ENCODE measurements at places on chromosomes 3 and 15.

DNA sequence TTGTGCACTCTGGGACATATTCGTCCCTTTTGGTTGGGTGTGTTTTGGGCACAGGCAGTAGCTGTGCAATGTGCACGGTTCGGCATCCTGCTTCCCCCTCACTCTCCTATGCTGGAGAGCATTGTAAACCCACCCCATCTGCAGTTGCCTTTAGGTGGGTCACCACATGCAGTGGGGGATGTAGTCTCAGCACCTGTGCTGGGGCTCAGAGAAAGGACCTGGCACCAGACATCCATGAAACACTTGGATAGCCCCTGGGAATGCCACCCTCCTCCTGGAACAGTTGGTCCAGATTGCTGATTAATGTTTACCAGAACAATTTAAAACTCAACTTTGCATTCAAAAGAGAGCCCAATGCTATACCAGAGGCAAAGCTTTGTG, 123.9 kb upstream of the MEF2A start:
- DNase-seq = no peak

- no peak for DNase-seq
These were observed 23.8 kb upstream of the FBLN2 start for GRCh38 chr3:13524979-13525669.

- no peak for DNase-seq
These were observed 117.3 kb upstream of the SLC7A14 start for GRCh38 chr3:170703121-170703588.

DNA sequence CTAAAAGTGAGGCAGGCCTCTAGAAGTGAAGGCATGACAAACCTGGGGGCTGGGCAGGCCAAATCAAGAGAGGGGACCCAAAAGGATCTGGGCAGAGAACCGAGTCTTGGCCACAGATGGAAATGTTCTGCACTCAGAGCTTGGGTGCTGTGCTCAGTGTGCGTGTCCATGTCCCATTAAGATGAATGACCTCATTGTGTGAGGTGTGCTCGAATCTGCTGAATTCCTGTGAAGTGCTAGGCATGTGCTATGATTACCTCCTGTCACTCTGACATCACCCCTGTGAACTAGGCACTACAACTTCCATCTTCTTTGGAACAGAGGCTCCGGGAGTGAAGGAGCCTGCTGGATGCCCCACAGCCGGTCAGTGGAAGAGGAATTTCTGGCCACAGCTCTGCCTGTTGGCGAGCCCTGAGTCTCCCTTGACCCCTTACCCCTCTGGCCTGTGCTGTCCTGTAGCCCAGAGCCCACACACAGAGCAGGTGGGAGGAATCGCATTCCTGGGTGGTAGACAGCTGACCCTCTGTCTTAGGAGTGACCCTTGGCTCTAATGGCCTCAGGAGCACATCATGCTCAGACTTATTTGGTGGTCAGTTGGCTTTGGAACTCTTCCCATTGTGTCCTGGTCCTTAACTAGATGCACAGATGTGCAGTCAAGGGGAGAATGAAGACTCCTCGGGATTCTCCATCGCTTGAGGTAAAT, 67.6 kb upstream of the CTDSPL start:
- no peak for DNase-seq

DNA sequence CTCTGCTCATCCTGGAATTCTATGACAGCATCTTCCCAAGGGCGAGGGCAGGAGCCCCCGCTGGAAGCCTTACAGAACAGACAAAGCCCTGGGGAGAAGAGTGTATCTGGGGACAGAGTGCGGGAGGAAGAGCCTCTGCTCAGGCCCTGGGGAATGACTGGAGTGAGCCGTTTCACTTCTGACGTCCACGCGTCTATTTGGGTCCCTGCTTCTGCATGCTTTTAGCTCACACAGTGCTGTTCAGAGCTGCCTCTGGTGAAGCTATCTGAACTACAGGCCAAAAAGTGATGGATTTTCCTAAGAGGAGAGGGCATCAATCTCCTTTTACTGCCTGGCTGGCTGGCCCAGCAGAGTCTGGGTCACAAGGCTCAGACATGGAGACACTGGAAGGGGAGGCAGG, 311.8 kb downstream of the NTRK3 start:
- no peak for DNase-seq

DNA sequence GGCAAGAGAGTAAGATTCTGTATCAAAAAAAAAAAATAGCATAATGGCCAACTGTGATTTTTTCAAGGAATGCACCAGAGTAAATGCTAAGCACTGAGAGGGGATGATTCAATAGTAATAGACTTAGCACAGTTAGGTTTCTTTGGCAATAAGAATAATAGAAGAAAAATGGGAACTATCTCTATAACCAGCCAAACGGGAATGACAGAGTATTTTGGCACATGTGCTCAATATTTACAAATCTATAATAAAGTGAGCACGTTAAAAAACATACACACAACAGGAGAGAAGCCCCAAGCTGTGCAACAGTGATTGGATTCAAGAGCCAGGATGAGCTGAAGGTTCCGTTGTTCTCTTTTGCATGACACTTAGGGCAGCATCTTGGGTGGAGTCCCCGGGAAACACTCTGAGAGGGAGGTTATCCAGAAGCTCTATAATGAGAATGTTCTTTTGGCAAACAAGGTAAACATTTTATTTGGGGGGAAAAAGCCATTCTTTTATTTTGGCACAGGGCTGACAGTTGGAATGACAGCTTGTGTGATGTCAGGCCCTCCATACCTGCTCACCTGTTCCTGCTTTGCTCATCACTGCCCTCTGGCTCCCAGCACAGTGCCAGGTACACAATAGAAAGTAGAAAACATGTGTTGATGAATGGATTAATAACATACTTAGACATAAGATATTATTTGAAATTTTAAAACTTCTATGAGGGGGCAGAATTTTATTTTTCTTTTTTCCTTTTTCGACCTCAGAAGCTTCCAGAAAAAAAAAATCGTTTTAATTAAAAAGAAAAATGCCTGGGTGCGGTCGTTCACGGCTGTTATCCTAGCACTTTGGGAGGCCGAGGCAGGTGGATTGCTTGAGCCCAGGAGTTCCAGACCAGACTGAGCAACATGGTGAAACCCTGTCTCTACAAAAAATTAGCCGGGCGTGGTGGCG, 44.0 kb upstream of the MUC4 start:
- no peak for DNase-seq

GRCh38 chr3:172696357-172696756, 14.5 kb downstream of the NCEH1 start:
- DNase-seq = no peak

- no peak for DNase-seq
These were observed 572.2 kb upstream of the LMCD1 start for GRCh38 chr3:7929319-7929889.

DNA sequence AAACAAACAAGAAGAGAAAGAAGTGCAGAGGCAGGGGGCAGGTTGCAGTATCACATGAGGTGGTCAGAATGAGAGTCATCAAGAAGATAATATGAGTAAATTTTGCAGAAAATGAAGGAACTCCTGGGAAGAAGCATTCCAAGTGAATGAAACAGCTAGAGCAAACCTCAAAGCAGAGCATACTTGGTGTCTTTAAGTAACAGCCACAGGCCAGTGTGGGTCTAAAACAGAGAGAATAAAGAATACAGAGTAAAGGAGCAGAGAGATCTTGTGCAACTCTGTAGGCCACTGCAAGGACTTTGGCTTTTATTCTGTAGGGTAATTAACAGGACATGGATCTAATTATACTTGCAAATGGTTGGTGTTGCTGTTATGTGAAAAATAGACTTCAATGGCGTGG, 81.3 kb downstream of the STAC start:
- no peak for DNase-seq

DNA sequence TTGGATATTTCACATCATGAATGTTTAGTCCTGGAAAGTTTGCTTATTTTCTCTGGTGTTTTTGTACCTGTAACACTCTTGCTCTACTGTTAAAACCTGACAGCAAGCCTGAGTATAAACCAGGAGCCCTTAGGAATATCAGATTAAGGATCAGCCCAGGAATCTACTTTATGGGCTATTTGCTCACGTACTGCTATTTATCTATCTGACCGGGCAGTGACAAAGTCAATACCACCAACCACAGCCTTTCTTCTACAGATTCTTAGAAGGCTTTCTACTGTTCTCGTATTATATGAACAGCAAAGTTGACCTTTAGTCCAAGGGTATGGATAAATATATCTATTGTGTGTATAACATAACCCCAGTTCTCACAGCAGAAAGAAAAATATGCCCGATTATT, 521.2 kb downstream of the RBMS3 start:
- no peak for DNase-seq

GRCh38 chr3:186097663-186098451, 11.0 kb downstream of the ETV5 start:
- no peak for DNase-seq

GRCh38 chr15:91853511-91853947, at the start of gene SLCO3A1:
Gene SLCO3A1 (plus strand): TSS chr15:91853708.
- no peak for DNase-seq

DNA sequence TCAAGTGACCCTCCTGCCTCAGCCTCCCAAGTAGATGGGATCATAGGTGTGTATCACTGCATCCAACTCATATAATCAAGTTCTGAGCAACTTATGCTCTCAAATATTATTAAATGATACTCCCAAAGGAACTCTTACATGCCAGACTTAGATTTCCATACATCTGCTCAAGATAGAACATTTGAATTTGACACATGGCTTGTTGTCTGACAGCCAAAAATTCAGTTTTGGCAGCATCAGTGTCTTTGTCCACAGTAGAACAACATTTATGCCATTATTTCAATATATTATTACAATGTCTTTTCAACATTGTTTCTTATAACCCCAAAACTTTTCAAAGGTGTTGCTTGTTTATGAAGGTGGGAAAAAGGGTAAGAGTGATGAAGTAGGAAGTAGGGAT, 116.2 kb downstream of the SUCNR1 start:
- DNase-seq = no peak

- DNase-seq = no peak
These were observed 458.3 kb downstream of the MFSD1 start for GRCh38 chr3:159260049-159260662.

DNA sequence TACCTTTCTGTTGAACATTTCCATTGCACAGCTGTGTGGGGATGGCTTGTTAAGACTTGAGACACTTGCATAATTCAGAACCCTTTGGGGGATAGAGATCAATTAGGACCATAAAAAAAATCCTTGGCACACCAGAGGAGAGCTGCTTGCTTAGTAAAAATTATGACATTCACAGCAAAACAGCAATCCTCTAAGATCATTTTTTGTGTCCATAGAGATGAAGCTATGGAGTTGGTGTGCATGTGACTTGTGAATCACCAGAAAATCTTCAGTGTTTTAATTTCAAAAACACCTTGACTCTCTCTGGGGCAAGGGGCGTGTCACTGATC, 7.7 kb downstream of the COL8A1 start:
- no peak for DNase-seq

GRCh38 chr3:17546500-17547255, 195.8 kb downstream of the TBC1D5 start:
- no peak for DNase-seq

- DNase-seq = no peak
These were observed 35.9 kb downstream of the FAM3D start for GRCh38 chr3:58630710-58631092.

DNA sequence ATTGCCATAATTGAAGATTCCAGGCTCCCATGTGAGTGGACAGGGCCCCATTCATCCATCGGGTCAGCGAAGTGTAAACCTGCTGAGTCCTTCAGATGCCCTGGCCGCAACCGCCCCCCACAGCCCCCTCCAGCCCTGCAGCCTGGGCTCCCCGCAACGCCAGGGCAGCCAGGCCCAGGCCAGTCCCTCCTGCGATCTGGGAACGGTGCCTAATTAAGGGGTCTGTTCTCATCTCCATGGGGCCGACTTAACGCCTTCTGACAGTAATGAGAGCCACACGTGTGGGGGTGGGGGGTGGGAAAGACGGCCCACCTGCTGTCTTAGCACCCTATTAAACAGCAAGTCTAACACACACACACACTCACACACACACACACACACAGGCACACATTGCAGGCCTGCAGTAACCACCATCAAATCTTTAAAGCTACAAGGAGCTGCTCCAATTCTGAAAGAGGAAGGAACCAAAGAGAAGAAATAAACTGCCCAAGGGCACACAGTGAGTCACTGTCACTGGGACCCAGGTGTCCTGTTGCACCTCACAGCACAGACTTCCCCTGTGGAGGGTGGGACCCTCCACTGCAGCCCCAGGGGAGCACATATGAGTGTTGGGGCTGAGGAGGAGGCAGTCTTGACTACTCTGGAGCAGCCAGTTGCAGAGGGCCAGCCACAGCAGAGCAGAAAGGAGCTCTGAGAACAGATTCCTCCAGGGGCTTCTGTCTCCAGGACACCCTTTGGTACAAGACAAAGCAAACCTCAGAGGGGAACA, 31.8 kb upstream of the HES1 start:
- no peak for DNase-seq

DNA sequence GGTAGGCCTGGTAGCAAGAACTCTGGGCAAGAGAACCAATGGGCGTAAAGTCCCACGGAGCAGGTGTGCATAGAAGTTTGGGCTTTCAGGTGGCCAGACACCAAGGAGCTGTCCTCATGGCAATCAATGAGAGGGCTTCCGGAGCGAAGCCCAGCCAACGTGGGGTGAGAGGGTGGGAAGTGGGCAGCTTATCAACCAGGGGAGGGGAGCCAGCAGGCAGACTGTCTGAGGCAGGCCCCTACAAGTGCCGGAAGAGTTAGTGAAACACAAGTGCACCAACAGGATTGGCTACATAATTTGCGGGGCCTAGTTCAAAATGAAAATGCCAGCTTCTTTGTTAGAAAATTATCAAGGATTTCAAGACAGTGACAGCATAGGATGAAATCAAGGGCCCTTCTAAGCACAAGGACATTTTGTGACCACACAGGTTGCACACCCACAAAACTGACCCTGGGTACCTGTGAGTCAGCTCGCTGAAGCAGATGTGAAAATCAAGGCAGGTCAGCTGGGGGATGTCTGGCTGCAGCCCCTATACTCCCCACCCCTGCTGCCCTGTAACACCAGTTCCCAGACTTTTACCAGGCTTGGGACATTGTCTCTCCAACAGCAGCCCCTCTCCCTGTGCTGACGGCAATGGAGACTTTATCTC, 102.1 kb upstream of the ETV5 start:
- no peak for DNase-seq

GRCh38 chr3:189537135-189537534, 94.1 kb upstream of the TP63 start:
- DNase-seq = no peak

GRCh38 chr3:61783993-61784718, 222.8 kb downstream of the PTPRG start:
- DNase-seq = no peak

- DNase-seq = no peak
These were observed 40.7 kb downstream of the CNOT10 start for GRCh38 chr3:32725721-32726120.

DNA sequence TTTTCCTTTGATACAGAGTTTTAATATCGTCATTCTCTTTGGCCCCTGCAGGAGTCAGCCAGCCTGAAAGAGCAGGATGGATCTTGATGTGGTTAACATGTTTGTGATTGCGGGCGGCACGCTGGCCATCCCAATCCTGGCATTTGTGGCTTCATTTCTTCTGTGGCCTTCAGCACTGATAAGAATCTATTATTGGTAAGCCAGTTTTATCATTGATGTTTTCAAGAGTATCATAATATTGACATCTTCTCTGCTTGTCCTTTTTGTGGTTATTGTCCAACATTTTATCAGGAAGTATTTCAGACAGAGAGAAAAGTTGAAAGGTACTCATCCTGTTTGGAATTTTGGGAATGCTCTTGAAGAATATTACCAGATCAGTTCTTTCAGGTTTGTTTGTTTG, 18.9 kb downstream of the ABHD6 start:
- DNase-seq = no peak

GRCh38 chr3:80238606-80239005, 470.8 kb upstream of the ROBO1 start:
- no peak for DNase-seq

- no peak for DNase-seq
These were observed 31.9 kb downstream of the ITGA11 start for GRCh38 chr15:68400066-68400456.

GRCh38 chr3:154971771-154972326, 108.3 kb upstream of the MME start:
- DNase-seq = no peak
